ENCODE measurements at places on chromosomes 6 and 20.

DNA sequence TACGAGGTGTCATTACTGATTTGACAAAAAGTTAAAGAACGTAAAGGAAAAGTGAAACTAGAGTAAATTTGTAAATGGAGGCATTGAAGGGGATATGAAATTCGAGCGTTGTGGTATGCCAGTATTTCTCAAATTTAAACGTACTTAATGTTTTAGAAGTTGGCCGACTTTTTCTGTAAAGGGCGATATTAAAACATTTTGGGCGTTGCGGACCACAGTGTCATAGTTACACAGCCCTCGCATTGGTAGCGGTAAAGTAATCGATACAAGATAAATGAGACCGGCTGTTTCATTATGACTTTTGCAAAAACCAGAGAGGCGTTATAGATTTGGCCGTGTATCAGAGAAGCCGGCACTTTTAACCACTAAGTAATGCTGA, 39.6 kb downstream of the OR2B2 start:
- DNase-seq: no peak

- DNase-seq: peak; percentile 69
Measured at GRCh38 chr20:14055127-14055742, 59.9 kb downstream of the MACROD2 start.

DNA sequence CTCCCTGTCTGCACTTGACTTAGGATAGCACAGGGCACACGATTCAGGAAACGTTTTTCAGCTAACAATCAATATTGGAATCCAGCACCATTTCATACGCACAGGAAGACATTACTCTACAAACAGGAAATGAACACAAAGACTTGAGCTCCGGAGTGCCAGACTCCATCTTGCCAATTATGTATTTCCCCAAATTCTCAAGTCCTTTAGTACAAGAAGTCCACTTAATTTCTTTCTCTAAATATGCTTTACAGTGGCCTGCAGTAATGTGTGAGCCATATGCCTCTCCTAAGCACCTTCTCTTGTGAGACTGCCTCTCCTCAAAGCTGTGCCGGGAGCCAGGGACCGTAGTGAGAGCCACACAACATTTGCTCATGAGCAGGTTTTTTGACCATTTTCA, 168.2 kb downstream of the THBS2 start:
- DNase-seq: no peak

GRCh38 chr6:5507131-5507681, 245.9 kb downstream of the FARS2 start:
- DNase-seq: no peak

DNA sequence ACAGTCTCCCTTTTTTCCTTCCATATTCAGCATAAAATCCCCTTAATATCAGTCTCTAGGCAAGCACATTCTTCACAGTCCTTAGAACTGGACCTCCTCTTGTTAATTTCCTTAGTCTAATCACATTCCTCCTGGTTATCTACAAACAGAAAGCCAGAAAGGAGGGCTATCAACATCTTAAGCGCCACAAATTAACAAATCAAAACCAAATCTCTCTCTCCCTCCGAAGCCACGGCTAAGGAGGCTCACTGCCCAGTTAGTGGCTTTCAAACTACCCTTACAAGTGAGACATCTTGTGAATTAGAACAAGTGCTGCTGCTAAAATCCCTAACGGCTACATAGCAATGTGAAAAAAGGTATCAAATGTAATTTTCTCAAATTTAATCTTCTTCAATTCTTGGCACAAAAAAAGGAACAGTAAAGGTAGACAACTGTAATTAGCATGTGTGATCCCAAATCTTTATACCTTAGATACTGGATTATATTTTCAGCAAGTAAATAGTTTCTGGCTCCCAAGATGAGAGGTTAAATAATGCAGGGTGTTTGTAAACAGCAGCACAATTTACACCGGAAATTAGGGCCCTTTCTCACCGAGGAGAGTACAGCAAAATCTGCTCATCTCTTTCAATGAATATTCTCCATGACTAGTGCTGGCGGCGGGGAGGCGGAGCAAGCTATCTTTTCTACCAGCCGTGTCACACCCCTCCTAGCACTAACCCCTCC, 1.4 kb upstream of the TRIM39 start:
- peak; percentile 63 for DNase-seq

DNA sequence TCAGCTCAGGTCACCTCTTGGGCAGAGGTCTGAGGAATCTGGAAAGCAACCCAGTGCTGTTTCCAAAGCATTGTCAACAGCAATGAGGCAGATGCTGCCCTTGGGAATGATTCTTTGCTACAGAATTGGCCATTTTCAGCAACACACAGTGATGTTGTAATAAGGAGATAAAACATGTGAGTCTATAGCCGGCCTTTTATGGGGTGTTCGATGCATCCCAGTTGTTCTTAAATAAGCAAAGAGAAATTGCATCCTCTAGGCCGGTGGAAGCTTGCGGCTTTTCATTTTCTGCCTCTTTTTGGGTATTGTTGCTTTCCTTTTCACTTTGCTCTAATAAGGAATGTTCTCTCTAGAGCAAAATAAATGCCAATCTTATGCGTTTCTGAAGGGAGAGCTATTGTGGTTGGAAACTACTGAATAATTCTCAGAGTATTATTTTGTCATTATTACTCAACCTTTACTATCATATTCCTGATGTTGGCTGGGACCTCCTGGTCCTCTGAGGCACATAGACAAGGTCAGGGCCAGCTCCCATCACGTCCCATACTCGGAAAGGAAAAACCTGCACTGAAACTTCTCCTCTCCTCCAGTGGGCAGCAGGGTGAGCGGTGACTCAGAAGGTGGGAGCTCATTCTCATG, 214.2 kb downstream of the CDH26 start:
- no peak for DNase-seq

DNA sequence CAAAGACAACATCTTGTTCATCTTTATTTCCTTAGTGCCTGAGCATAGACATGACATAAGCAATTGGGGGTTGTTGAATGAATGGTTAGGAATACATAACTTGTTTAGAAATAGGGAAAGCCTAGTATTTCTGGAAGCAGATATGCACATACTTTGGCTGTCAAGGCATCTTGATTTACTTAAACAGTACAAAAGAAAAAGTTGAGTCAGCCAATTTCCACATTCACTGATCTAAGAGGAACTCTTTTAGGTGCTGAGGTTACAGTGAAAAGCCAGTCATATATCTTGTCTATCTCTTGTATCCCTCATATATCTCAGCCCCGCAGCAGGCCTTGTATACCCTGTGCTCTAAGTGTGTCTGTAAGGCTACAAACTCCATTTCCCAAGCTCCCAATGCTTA, 11.6 kb downstream of the ZKSCAN4 start:
- DNase-seq: no peak

GRCh38 chr20:51404297-51405060, 138.0 kb downstream of the NFATC2 start:
- no peak for DNase-seq

DNA sequence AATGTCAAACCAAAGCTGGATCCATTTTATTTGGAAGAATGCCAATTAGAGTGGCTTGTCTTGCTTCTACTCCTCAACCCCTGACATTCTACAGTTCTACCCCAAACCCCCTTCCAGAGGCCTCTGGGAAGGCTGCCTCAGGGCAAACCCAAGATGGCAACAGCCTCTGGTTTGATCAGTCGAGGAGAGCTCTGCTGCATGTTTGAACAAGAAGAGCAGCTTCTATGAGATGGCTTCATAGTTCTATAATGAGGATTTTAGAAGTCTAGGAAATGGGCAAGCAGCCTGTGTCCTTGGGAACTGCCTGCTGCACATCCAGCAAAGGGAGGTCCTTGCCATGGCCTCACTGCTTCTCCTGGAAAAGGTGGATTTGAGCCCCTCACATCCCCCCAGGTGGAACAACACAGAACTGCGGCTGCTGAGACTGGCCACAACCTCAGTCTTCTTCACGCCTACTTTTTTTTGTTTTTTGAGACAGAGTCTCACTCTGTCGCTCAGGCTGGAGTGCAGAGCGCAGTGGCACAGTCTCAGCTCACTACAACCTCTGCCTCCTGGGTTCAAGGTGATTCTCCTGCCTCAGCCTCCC, 37.9 kb downstream of the ZC3H12D start:
- DNase-seq: no peak

DNA sequence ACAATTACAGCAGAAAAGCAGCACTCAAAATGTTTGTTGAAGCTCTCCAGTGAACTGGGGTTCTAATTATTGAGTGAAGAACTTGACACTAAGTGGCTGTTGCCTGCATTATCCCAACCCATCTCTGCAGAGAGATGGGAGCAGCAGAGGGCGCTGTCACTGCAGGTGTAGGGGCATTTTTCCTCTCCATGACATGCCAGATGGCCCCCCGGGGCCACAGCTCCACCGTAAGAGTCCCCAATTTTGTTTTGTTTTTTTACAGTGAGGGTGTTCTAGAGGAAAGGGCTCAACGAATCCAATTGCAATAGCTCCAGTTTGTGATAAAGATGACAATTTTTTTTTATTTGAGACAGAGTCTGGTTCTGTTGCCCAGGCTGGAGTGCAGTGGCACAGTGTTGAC, 1.9 kb upstream of the FUCA2 start:
- DNase-seq: peak; percentile 12

DNA sequence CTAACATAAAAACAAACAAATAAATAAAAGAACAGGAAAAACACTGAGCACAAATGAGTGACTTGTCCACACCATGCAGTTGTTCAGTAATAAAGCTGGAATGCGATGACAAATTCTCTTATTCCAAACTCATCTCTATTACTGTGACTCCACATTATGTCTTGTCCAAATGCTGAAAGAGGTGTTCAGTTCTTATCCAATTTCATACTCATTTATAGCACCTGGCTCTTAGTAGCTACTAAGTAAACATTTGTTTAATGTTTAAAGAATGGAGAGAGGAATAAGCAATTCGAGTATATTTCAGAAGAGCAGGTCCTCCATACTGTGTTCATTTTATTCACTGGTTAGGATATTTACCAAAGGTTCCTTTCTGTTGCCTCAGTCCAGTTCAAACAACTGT, 439.0 kb upstream of the JAG1 start:
- DNase-seq: no peak

GRCh38 chr20:48158014-48158413, 372.7 kb upstream of the SULF2 start:
- no peak for DNase-seq

DNA sequence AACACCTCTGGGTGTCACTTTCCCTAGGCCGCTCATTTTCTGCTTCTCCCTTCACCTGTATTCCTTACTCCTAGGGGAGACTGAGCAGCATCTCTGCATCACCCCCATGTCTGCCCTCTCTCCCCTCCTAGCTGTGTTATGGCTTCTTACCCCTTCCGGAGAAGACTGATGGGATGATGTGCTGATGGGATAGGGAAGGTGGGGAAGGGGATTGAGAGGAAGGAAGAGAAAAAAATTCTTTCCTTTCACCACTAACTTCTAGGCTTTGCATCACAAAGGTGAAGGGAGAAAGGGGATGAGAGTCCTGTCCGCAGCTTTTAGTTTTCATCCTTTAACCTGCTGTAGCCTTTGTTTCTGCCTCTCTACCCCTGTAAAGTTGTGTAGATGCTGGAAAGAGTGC, 26.7 kb downstream of the AKAP7 start:
- no peak for DNase-seq

DNA sequence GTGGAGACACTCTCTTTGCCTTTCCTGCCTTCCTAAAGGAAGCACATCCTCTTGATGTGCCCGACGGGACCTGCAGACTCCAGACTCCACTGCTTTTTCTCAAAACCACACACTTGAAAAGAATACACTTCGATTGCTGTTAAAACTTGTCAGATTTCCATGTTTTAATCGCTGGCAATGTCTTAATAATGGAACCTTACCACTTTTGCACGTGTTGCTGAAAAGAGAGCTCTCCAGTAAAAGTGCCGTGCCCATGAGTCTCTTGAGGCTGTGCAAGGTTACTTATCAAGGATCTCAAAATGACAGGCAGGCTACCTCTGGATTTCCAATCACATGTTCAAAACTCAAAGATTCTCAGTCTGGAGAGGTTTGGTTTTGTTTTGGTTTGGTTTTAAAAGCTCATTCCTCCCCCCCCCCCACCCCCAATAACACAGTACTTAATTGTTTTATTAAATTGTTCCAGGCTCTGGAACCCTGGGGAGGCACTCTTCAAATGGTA, 12.0 kb upstream of the TFAP2A start:
- DNase-seq: no peak

- DNase-seq: no peak
Measured at GRCh38 chr6:15246666-15247499, 1.0 kb downstream of the JARID2 start.

DNA sequence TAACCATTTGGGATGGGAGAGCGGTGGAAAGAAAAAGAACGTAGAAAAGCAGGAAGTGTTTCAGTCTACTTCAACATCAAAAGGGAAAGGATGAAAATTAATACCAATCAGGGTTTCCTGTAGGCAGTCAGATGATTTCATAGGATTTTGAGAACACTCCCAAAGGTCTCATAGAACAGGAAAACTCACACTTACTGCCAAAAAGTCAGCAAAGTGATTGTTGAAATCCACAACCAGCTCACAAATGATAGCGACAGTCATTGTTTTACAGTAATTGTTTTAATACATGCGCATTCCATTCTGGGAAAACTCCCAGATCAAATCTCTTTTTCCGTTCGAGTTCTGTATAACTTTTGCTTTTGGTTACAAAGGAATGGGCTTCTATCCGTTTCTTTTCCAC, 5.3 kb upstream of the CNKSR3 start:
- DNase-seq: no peak

GRCh38 chr6:169795196-169795595, 43.8 kb downstream of the ERMARD start:
- no peak for DNase-seq

GRCh38 chr6:93684339-93684738, 265.0 kb upstream of the EPHA7 start:
- no peak for DNase-seq

- DNase-seq: no peak
Measured at GRCh38 chr6:147177286-147177685, 26.9 kb upstream of the STXBP5 start.

DNA sequence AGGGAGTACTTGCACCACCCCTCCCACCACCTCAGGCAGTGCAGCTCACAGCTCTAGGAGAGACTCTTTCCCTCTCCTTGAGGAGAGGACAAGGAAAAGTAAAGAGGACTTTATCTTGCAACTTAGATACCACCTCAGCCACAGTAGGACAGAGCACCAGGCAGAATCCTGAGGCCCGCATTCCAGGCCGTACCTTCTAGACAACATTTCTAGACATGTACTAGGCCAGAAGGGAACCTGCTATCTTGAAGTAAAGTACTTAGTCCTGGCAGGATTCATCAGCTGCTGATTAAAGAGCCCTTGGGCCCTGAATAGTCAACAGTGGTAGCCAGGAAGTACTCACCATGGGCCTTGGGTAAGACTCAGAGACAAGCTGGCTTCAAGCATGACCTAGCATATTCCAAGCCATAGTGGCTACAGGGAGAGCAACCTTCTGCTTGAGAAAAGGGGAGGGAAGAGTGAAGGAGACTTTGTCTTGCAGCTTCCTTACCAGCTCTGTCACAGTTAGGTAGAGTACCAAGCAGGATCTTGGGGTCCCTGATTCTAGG, 384.4 kb upstream of the RNF217 start:
- DNase-seq: no peak
